Hematopoietic multipotent progenitor cell treated with erythropoietin and hydrocortisone succinate and interleukin-3 and kit ligand, for 6 days (in vitro differentiated cells): ENCODE measurements at places on chromosomes 13 and 19.
A peak's percentile ranks its signal among the peaks of the same experiment; 100 is the strongest.

- peak; percentile 77 for DNase-seq
These were observed 43.8 kb downstream of the CCDC122 start for GRCh38 chr13:43835701-43836100.

GRCh38 chr13:100476963-100477362 is 111.6 kb downstream of the GGACT start:
- DNase-seq = no peak

GRCh38 chr13:25171517-25172302 is at the start of gene AMER2:
TSS of gene AMER2 (minus strand) at chr13:25172288. CDS start at chr13:25171619, 669 bp downstream.
- peak; percentile 20 for DNase-seq

DNA sequence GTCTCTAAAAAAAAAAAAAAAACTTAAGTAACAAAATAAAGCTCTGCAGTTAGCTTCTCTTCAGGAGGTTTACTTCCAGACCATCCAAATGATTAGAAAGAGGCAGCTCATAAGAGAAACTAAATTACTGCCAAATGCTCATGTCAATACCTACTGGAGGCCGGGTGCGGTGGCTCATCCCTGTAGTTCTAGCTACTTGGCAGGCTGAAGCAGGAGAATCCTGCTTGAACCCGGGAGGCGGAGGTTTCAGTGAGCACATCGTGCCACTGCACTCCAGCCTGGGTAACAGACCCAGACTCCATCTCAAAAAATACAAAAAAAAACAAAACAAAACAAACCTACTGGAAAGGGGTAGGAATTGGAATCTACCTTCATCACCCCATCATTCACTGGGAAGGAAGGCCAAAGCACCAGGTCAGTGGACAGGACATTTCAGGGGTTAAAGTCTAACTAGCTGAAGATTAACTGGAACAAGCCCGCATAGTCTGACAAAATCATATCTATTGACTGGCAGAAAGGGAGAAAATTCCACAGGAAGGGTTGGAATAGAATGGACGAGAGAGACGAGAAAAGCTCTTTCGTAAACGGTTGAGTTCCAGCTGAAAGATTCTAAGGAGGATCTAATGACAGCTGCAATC is 1.3 kb downstream of the ZFP14 start:
- no peak for DNase-seq

DNA sequence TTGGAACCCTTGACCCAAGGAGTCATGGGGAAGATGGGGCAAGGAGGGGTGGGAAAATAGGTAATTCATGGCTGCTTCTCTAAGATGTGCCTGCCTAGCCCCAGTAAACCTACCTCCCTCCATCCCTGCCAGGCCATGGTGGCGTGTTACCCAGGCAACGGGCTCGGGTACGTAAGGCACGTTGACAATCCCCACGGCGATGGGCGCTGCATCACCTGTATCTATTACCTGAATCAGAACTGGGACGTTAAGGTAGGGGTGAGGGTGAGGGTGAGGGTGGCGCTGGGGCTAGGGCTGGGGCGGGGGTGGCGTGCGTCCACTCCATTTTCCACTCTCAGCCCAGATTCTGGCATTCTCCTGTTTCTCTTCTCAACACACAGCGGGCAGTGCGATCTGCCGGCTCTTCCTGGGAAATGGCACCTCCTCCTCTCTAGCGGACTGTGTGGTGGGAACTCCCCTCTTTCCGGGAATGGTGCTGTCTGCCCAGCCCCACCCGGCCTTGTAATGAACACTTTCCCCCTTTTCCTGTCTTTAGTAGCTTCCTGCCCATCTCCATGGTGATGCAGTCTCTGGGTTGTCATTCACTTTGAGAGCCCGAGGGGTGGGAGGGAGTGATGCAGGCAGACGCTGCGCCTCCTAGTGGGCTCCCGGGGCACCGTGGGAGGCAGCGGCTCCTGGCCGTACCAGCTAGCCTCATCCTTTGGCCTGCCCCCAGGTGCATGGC is 7.6 kb downstream of the EGLN2 start:
- DNase-seq = peak; percentile 89

DNA sequence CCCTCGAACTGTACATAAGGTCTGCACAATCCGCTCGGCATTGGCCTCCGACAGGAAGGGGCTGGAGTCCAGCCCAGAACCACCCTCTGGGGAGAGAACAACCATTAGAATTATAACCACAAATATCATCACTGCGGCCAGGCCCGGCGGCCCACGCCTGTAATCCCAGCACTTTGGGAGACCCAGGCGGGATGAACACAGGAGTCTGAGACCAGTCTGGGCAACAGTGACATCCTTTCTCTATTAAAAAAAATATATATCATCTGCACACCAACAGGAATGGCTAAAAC is 11.4 kb downstream of the COQ8B start:
- DNase-seq = no peak

- peak; percentile 64 for DNase-seq
These were observed 22.5 kb downstream of the DHRS12 start for GRCh38 chr13:51781246-51782022.

DNA sequence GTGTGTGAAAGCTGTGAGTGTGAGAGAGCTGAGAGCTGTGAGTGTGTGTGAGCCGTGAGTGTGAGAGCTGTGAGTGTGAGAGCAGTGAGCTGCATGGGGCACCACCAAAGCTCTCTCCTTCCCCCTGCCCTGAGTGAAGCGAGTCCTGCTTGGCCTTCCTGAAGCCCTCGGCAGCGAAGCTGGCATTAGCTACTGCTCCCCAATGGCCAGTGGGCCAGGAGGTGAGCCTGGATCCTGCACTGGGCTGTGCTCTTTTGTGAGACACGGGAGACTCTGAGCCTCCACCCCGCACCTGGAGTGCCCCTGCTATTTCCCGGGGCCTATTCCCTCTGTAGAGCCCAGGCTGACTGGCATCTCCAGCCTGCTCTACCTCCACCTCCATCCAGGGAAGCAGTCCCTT is 51.5 kb downstream of the HSPH1 start:
- DNase-seq = no peak

- DNase-seq = no peak
These were observed 722 bp upstream of the CRTC1 start for GRCh38 chr19:18682807-18683108.

DNA sequence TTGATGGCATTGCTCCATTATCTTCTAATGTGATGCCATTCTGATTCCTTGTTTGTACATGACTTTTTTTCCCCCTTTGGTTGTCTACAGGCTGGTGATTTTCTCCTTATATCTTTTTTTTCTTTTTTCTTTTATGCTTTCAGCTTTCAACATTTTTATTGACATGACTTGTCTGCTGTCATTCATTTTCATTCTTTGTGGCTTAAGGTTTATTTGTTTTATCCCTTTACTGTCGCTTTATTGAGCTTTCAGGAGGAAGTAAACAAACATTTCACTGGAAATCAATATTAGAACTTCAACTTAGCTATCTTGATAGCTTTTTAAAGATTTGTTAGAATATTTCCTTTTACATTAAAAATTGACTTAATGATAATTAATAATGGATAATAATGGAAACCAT is 9.7 kb downstream of the ITM2B start:
- no peak for DNase-seq

- peak; percentile 68 for DNase-seq
These were observed 1.3 kb upstream of the KLK8 start for GRCh38 chr19:51002542-51003311.

GRCh38 chr13:36131222-36131930 is at the start of gene DCLK1:
TSS of gene DCLK1 (minus strand) at chr13:36131382.
- DNase-seq = peak; percentile 36

GRCh38 chr19:19022380-19022961 is 10.8 kb downstream of the SUGP2 start:
- DNase-seq = no peak

GRCh38 chr13:34308725-34309124 is 490.8 kb downstream of the RFC3 start:
- DNase-seq = no peak

- no peak for DNase-seq
These were observed 27.1 kb upstream of the SERP2 start for GRCh38 chr13:44346534-44346933.

GRCh38 chr13:112880976-112881540 is 88.0 kb upstream of the MCF2L start:
- DNase-seq = no peak

- peak; percentile 65 for DNase-seq
These were observed 71.4 kb upstream of the CLDN10 start for GRCh38 chr13:95480791-95481780.

DNA sequence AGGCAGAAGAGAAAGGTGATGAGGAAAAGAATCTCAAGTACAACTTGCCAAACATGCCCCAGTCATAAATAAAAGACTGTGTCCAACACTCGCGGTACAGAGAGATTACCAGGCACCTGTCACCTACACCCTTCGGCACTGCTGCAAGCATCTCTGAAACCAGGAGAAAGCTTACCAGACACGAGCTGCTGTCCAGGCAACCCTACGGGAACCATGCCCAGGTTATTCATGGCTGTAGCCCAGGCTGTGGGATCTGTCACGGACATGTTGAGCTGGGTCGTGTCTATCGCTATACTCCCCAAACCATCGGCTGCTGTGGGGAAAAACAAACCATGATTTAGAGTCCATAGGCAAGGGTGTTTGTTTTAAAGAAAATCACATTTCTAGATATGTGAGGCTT is 375.0 kb downstream of the ENOX1 start:
- DNase-seq = no peak

- no peak for DNase-seq
These were observed 33.4 kb downstream of the MLLT1 start for GRCh38 chr19:6246174-6247006.

GRCh38 chr19:5805462-5806132 is 730 bp downstream of the NRTN start:
- DNase-seq = peak; percentile 79

DNA sequence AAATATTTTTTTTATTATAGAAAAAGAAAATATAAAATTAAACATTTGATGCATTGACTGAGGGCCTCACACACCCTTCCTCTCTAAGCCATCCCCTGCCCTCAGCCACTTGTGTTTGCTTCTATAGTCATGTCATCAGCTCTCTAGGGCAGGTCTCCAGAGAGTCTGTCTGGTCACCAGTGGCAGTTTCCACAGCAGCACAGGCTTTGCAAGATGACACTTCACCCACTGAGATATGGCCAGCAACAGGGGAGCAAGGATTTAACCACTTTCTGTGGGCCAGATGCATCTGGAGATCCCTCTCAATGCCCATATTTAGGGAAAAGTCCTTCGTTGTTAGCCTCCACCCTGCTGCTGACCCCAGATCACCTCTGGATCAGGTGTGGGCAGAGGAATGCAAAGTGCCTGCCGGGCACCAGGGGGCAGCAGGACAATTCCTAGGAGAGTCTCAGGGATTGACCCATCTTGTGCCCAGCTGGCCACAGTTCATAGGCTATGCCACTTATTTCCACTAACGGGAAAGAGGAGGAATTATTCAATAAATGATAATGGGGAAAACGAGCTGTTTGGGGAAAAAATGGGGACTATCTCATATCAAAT is 4.8 kb downstream of the ABCC4 start:
- peak; percentile 66 for DNase-seq

GRCh38 chr19:19540715-19541515 is 2.9 kb downstream of the CILP2 start:
- peak; percentile 78 for DNase-seq

- no peak for DNase-seq
These were observed 379.6 kb downstream of the SLITRK6 start for GRCh38 chr13:85419611-85420010.
